GM04504 (cell line): ENCODE measurements at places on chromosomes 5 and 9.

DNA sequence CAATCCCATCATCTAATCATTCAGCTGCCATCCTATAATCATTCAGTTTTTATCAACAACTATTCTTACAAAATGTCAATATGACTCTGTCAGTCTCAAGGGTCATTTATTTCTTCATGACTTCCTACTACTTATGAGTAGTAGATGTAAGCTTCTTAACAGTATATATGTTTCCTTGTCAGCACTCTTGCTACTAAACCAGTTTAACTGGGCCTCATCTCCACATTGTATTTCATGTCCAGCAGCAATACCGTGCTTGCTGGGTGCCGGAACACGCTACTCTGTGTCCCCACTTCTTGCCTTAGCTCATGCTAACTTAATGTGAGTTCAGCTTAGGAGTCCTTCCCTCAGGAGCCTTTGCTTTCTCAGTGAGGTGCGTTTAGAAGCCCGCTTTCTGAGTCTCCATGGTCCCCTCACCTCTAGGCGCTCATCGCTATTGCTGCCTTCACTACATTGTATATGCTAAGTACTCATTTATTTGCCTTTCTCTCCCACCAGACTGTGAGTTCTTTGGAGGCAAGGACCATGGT is 32.9 kb downstream of the ELL2 start:
- DNase-seq: no peak

DNA sequence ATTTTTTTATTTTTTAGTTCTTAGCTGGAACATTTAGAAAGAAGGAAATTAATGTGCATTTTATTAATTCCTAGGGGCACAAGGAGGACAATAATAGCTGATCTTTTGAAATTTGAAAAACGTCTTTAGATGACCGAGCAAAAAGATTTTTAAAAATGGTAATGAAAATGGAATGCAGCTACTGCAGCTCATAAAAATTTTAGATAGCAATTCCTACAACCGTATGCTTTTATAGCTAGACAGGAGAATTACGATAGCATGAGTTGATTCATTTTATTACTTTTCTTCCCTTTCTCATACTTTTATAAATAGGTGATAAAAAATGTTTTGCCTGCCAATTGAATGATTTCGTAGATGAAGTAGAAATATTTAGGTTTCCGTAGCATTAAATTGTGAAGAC is 13.7 kb upstream of the RUFY1 start:
- no peak for DNase-seq

GRCh38 chr9:106897236-106897635 is 34.3 kb downstream of the ZNF462 start:
- peak; percentile 51 for DNase-seq

DNA sequence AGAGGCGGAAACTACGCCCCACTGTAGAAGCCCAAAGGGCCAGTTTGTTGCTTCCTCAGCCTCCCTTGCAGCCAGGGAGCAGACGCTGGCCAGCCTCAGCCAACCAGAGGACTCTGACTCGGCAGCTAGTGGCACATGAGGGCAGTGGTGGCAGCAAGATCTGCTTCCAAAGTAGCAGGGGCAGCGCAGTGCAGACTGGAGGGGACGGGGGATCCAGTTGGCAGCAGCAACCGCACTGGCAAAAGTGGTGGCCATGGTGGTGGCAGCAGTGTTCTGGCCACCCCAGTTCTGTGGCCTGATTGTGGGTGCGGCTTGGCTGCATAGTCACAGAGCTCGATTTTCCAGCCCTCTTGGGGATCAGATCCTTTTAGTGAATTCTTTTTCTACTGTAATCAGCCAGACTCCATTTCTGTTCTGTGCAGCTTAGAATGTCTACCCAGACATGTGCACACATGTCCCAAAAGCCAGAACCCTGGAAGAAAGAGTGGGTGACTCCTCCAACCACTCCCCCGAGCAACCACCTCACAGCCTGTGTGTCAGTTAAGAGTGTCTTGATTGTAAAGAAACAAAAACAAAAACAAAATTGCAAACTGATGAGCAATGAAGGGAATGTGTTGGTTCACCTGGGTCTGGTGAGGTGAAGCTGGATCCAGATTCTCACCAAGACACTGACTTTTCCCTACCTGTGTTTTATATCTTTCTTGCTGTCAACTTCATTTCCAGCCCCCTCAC is 11.0 kb upstream of the ZBTB43 start:
- DNase-seq: no peak

GRCh38 chr9:121189660-121190059 is 12.0 kb downstream of the RAB14 start:
- DNase-seq: no peak

GRCh38 chr9:69582018-69582417 is 90.2 kb downstream of the APBA1 start:
- no peak for DNase-seq

DNA sequence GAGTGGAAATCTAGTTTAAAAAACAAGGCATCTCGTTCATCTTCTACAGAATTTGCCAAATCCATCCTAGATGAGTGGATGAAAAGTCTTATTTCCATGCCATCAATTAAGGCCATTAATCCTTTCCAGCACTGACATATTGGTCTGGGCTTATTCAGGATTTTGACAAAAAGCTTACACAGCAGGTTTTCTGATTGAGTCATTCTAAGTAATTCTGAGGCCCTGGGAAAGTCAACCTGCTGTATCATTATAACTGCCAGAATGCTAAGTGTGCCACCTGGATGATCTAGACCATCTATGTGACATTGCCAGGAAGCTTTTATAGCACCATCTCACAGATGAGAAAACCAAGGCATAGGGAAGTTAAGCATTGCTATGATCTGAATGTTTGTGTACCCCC is 132.1 kb upstream of the MAP3K1 start:
- DNase-seq: no peak

GRCh38 chr5:65769539-65769938 is 47.5 kb downstream of the NLN start:
- peak; percentile 65 for DNase-seq

DNA sequence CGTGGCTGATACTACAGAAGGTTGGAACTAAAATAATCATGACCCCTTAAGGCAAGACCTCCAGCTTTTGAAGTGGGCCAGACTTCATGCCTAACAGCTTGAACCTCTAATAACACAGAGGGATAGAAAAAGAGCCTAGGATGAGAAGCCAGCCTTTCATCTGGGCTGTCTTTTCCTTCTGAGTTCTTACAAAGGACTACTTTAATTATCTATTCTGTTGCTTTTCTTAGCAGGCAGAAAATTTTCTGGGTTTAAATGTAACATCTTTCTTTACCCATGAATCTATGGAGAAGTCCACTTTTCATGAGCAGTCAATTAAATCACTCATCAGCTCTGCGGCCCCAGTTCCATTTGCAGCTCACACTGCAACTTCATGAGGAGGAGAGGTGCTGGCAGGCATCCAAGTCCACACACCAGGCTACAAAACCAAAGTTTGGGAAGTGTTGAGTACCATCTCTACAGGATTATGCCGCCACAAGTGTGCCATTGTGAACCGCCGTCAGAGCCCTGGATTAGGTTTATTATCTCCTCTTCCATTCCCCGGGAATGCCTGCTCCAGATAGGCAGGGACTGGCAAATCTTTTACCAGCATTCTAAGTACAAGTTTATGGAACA is 192.0 kb downstream of the TLE4 start:
- DNase-seq: no peak

- no peak for DNase-seq
These were observed 3.6 kb downstream of the PSMB7 start for GRCh38 chr9:124411514-124412227.

GRCh38 chr5:14545308-14545707 is 36.3 kb upstream of the OTULINL start:
- DNase-seq: no peak

GRCh38 chr5:181164076-181164952 is 16.9 kb downstream of the OR2V2 start:
- no peak for DNase-seq

- DNase-seq: no peak
These were observed 617.6 kb downstream of the TLR4 start for GRCh38 chr9:118321788-118322187.

DNA sequence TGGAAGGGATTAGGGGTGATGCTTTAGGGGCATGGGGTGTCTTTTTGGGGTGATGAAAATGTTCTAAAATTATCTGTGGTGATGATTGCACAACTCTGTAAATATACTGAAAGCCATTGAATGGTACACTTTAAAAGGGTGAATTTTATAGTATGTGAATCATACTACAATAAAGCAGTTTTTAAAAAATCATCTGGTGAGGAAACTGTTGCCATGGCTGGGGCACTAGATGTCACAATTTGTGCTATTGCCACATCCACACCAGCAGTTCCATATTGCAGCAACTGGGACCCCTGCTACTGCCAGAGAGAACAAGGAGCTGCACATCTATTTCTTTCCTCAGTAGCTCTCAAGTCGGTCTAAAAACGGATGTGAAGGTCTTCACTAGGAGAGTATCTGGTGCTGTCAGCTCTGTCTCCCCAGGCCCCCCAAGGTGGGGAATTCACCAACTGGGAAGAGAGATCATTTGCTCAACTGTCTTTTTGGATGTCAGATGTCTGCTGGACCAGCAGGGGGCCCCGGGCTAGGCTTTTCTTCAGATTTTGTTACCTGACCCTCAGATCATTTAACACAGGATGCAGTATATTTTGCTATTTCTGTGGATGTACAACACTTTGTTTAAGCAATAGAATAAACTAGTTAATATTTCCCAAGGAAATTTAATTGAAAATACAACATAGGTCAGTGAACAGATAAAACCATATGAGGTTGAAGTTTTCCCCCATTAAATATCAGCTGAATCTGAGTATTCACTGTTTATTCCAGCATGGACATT is 13.2 kb downstream of the CMYA5 start:
- DNase-seq: peak; percentile 60
